ENCODE measurements at places on chromosomes 11 and 22.

DNA sequence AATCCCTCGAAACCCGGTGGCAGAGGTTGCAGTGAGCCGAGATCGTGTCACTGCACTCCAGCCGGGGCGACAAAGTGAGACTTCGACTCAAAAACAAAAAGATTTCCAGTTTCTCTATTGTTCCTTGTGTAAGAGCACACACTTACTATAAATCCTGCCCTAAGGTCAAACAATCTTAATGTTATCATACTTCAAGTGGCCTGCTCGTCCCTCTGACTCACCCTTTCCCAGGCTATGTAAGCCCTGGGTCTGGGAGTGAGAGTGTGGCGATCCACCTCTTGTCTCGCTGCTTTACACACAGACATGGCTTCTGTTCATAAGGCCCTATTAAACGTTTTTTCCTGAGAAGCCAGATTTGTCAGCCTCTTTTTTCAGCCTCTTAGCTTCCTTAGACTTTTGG, 24.4 kb upstream of the A4GALT start:
- no peak for DNase-seq

DNA sequence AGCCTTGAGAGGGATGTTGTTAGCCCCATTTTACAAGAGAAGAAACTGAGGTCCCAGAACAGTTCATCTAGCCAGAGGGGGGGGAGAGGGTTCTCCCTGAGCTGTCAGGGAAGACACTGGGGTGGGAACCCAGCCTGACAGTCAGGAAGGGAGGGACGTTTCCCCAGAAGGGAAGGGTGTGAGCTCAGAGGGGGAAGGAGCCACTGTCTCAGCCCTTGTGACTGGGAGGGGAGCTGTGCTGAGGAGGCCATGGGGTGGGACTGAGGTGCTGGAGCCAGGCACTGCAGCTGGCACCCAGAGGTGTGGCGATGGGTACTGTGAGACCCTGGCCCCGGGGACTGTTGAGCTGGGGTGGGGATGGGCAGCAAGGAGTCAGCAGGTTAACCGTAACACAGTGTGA, 35.7 kb downstream of the DAGLA start:
- DNase-seq = no peak

GRCh38 chr22:19064354-19065054, 57.7 kb downstream of the DGCR2 start:
- no peak for DNase-seq

GRCh38 chr11:63837027-63837688, 1.8 kb upstream of the MARK2 start:
- peak; percentile 90 for DNase-seq

DNA sequence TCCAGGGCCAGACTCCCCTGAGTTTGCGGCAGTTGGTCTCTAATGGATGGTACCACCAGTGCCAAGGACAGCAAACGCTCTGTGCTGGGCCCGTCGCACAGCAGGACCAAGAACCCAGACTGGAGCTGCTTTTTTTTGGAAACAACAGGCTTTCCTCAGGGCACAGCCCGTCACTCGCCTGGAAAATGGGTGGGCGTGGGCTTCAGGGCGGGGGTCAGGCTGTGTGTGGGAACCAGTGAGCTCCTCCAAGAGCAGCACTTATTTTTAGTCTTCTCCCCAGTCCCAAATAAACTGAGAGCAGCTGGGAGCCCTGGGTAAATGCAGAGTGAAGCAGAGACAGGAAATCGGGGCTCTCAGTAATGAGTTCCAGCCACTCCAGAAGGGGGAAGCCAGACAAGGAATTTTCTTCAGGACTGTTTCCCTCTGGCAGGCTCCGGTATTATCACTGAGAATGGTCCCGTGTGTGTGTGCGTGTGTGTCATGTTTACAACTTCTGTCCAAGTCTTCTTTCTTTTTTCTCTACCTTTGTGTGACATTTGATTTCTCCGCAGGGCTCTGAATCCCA, 63.0 kb downstream of the PPFIBP2 start:
- no peak for DNase-seq

DNA sequence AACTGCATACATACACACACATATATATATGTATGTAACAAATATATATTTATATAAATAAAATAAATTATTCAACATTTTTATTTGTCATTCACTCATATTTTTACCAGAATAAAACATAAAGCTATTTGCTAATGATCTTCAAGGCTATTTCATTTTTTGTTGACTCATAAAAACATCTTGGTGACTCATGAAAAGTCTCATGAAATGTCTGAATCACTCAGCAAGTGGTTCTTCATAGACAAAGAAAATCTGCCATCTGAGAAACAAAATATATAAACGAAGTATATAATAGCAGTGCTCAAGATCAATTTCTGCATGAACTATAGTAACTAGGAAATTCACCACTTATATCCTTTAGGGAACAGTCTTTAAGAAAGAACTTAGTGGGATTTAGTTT, 764.8 kb upstream of the FAT3 start:
- DNase-seq = no peak

DNA sequence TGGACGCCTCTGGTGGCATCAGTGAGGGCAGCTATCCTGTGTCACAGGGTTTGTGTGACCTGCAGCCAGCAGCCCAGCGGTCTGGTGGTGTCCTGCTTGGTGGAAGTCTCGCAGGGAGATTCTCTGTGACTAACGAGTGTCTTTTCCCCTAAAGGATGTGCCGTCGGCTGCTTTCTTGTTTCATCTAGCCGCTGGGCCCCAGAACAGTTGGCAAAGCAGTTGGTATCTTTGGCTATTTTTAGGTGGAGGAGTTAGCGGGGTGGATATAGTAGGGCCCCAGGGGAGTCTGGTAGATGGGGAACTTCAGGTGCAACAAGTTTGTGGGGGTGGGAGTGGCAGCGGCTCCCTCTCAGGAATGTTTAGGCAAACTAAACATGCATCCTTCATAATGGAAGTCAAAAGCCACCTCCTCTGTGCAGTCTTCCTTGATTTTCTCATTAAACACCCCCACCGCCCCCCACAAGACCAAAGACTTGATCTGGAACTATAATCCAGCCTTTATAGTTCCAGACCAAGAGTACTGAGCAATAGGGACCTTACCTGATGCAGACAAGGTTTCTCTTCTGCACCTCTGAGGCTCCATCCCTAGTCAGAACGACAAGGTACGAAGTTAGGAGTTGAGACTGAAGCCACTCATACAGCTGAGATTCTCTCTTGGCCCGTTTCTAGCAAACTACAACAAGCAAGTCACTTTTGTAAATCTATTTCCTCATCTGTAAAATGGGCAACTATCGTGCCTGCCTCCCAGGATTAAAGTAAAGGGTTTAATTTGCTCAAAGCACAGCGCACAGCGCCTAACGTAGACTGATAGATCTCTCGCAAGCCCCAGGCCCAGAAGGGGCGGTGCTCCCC, 1.1 kb upstream of the PELI3 start:
- DNase-seq = peak; percentile 52

GRCh38 chr22:24459911-24460310, 32.5 kb downstream of the ADORA2A start:
- DNase-seq = no peak

DNA sequence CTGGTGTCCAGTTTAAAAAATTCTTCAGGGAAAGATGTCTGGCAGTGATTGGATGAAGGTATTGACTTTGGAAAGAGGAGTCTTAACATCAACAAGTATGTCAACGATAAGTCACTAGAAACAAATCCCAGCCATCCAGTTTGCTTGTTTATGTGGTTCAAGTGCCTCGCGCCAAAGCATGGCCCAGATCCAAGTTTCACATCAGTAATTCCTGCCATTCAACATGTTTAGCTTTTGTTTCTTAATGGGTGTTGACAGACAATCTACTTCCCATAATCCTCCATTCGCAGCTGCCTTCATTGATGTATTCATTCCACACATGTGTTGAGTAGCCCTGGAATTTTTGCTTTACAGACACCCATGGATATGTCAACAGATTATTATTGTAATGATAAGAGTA, 77.8 kb downstream of the UBASH3B start:
- no peak for DNase-seq

DNA sequence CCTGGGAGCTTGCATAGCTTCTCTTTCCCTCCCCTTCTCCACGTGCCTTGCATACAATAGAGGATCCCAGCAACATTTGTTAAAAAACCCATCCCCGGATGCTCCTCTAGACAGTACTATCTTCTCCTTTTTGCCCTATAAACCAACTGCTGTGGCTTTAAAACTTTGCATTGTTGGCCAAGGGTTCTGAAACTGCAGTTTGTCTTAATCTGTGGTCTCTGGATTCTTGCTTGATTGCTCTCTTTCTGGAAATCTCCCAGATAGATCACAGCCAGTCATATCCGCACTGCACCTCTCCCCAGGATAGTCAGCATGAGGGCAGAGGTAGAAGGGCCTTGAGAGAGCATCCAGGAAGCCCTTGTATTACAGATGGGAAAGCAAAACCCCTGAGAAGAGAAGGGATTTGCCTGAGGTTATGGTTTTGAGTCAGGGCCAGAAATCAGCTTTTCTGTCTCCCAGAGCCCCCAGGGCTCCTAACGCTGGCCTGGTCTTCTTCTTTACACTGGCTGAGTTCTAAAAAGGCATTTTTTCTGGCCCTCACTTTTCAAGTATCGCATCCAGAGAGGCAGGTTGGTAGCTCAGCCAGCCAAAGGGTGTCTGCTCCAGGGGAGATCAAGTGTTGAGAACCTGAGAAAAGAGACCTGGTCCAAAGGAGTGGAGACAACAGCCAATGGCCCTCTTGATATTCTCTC, 70.6 kb downstream of the ADM start:
- no peak for DNase-seq

- no peak for DNase-seq
Measured at GRCh38 chr11:111416231-111416960, 37.3 kb upstream of the POU2AF1 start.

DNA sequence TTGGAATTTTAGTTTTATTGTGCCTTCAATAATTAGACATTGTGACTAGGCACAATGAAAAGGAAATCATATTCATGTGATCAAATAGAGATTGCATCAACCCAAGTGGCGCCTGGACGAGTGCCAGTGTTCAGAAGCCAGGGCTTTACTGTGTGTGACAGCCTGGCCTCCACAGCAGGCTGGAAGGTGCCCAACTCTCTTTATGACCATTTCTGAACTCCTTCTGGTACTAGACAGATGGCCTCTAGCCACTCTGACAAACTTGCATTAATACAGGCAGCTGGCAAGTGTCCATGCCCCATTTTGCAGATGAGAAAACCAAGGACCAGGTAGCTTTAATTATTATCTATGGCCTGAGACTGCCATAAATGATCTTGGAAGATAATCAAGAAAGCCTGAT, 8.3 kb upstream of the POU2AF1 start:
- no peak for DNase-seq

- peak; percentile 94 for DNase-seq
Measured at GRCh38 chr22:17258015-17258787, 39.0 kb upstream of the ADA2 start.

DNA sequence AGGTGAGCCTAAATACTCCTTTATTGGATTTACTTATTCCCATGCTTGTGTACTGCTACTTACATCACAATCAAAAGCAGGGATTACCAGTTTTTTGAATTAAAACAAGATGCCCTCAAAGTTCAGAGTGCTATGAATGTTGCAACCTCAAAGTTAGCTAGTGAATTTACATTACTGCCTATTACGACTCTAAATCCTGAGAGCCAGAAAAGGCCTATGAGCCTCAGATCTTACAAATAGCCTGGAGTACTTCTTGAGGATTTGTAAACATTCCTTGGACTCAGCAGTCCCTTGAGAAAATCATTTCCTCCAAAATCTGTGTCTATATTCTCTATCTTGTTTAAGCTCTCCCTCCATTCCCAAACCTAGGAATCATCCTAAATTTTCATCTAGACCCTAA, 25.5 kb downstream of the CHORDC1 start:
- no peak for DNase-seq

DNA sequence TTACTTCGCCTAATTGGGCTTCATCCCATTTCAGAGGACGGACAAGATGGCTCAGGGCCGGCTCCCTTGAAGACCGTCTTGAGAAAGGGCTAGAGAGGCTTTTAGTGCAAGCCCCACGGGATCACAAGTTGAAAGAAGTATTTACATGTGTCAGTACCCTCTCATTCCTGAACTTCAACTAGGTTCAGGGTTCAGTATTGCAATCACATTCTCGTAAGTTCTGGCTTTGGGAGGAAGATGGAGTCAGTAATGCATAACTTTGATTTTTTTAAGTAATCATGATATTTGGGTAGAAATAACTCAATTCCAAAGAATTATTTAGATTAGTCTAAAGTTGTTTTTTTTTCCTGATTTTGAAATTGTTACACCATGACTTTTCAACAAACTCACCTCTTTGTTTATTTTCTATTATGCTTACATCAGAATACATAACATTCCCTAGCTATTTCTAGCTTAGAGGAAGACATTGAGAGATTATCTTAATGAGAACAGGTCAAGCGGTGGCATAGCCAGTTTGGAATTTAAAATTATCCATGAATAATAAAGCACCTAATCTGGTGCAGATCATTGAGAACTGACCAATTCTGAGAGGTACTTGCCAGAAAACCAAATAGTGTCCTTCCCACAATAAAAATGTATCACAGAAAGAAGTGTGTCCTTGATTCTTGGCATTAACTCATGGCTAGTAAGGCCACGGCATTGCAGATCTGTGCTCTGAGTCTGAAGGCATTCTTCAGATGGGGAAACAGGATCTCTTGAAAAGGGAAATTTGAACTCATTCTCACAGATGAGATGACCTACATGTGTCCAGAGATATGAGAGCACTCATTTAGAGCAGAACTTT, 92.1 kb upstream of the BLID start:
- DNase-seq = no peak

GRCh38 chr22:41745968-41746367, 46.7 kb downstream of the MEI1 start:
- no peak for DNase-seq

DNA sequence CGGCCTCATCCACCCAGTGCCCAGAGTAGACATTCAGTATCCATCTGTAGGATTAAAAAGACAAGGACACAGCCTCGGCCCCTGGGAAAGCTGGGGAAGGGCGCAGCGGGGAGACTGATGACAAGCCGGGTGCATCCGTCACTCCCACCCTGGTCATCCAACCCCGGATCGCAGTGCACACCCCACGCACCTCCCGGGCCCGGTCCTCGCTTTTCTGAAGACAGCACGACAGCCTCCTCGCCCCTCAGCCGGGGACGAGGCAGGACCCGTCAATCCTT, 1.1 kb downstream of the FCHSD2 start:
- DNase-seq = peak; percentile 54

GRCh38 chr22:49247194-49247924, 580.3 kb downstream of the BRD1 start:
- DNase-seq = no peak

DNA sequence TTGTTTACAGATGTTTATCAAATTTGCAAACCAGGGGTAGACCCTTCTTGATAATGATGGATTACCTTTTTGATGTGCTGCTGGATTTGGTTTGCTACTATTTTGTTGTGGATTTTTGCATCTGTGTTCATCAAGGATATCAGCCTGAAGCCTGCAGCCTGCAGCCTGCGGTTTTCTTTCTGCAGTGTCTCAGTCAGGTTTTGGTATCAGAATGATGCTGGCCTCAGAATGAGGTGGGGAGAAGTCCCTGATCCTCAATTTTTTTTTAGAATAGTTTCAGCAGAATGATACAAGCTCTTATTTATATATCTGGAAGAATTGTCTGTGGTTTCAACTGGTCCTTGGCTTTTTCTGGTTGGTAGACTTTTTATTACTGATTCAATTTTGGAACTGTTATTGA, 19.7 kb upstream of the RAB38 start:
- DNase-seq = no peak
